Cortex of kidney (tissue), 1 donor: ENCODE measurements at places on chromosomes 5 and 9.

DNA sequence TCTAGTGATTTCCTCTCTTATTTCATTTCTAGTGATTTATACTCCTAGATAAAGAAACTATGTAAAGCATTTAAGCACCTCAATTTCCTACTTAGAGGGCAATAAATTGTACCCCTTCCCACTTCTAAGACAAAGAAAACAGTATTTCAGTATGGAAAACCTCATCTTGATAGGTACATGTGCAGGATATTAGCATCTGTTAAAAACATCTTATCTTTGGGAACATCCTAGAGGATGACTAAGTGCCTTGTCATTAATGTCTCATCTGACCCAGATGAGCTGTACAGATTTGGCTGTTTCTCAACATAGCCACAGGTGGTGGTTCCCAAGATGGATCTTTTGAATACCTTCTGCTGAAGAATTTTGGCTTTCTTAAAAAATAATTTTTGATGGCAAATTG is 5.7 kb downstream of the MEGF10 start:
- DNase-seq, result no peak

GRCh38 chr5:19950897-19951296 is 37.1 kb downstream of the CDH18 start:
- DNase-seq, result no peak

- no peak for DNase-seq
Observed at GRCh38 chr5:126506079-126506478, 82.9 kb downstream of the GRAMD2B start.

GRCh38 chr9:24090566-24090965 is 264.5 kb upstream of the ELAVL2 start:
- no peak for DNase-seq

- DNase-seq, result no peak
Observed at GRCh38 chr5:167389537-167389936, 901.9 kb upstream of the WWC1 start.

DNA sequence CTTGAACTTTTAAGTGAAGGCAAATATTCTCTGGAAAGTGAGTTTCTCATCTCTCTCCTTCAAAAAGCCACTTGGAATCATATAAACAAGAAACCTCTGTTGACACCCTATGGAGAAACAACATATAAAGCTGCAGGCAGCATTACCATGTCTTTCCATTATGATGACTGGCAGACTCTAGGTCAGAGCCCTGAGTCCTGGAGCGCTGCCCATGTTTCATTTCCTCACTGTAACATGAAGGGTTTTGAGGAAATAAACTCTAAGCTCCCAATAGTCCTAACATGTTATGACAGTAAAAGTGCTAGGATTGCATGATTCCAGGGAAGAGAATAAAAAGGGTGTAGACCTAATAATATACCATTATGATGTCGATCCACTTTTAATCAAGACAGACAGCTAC is 220.6 kb downstream of the CTNND2 start:
- DNase-seq, result no peak

DNA sequence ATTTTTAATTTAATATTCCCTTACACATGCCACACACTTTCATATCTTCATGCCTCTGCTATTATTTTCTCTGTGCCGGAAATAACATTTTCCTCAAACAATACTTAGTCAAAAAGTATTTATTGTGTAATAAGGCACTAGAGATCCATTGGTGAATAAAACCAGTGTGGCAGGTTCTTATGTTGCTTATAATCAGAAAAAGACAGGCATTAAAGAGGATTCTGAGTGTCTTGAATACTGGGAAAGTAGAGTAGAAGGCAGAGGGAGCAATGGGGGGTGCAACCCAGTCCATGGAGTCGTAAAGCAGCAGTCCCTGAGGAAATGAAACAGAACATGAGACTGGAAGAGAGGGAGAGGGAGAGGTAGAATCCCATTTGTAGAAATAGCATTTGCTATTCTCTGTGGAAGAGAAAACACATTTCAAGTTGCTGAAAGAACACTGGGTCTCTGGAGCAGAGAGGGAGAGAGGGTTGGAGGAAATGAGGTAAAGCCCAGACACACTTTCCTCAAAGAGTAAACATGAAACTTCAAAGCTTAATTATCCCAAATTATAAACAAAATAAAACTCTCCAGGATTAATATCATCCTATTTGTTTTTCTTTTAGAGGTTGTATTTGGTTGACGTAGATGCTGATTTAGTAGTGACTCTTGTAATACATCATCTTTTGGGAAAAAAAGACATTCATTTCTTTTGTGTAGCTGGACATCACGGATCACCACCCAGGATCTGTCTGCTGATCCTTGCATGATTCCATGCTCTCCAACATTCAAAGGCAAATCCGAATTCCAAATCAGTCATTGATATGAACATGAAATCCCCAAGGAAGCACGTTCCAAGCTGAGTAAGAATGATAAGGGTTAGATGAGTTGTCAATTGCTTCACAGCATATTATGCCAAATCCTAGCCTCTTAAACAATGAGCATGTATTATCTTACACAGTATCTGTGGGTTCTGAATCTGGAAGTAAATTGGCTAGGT is 37.4 kb upstream of the GRAMD2B start:
- DNase-seq, result no peak

DNA sequence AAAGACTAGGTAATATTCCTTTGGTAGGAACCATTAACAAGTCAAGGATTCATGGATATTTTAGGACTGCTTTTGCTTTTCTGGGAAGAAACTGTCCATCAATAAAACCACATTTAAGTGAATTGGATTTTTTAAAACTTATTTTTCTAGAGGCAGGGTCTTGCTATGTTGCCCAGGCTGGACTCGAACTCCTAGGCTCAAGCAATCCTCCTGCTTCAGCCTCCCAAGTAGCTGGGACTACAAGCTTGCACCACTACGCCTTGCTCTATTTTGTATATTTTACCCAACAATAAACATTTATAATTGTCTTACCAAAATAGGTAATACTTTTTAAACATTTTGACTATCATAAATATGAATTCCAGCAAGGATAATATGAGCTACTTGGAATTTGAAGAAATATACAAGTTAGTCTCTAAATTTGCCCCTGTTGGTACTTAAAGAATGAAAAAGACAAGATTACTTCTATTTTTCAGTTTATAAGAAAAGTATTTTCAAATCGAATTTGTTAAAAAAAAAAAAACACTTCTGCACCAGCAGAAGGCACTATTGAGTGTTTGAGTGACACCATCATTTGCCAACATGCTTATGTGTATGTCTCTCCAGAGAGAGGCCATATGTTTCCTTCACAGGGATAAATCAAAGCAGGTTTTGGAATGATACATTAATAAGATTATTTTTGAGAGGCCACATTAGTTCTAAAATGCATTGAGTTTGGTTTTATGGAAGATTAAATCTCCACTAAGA is 60.0 kb upstream of the CARTPT start:
- no peak for DNase-seq

DNA sequence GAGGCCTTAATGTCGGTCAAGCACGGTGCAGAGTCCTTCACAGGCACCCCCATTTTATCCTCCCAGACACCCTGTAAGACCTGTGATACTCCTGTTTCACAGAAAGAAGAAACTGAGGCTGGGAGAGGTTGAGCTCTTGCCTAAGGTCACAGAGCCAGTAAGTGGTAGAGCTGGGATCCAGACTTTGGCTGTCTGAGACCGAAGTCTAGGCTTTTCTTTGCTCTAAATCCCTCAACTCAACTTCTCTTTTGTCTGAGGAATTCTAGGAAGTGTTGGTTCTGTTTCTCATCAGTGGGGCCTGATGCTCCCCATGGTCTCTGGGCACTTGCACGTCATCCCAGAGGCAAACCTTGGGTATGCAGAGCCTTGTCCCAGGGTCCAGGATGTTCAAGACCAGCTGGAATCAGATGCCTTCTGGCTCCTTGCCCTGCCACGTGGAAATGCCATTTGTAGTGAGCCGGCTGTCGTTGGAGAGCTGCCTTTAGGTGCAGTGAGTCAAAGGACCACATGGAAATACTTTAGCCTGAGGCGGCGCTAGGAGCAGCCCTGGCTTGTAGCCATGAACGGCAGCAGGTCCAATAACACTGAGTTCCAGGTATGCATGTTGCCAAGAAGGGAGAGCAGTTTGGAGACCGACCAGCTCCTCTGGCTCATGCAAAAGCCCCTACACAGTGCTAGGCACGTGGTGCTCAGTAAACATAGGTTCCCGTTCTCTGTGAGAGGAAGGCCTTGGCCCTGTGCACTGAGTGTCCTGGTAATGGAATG is 9.2 kb downstream of the DCANP1 start:
- no peak for DNase-seq

DNA sequence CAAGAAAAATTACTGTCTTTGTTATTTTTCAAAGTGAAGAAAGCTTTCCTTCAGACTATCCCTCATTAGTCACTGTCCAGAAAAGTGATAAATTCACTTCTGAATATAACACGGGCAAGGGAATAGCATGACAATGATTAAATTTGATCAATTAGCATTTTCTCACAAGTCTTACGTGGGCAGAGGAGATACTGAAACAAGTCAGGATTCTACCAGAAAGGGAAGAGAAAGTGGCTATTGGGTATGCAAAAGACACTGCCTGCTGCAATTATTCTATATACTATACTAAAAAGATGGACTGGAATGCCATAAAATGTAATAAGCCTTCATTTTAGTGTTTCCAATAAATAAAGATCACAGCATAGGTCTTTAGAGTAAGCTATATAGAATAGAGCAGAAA is 7.4 kb downstream of the COX7C start:
- DNase-seq, result no peak

GRCh38 chr5:1231354-1231905 is 6.2 kb downstream of the SLC6A18 start:
- no peak for DNase-seq

DNA sequence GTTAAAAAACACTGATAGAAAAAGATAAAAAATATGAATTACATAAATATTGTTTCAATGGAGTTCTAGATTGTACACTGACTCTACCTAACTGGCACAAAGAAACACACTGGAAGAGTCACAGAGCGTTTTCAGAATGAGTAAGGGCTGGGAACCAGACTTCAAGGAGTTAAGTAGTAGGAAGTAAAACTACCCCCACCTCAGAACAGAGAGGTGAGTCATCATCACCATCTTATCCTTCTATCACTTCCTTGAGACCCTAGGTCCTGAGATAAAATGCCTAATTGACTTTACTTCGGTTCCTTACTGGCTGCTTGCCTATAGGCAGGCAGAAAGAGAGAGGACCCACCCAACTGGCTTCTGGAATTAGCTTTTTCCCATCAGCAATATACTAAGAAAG is 79.7 kb downstream of the ELAVL2 start:
- no peak for DNase-seq
